ENCODE measurements at places on chromosomes 16 and 17. TPM values are rescaled to one million over a fixed set of nuclear protein-coding genes. Genes with fewer than 3 reads are reported as not detected.

Gene C17orf50
- total RNA-seq: not detected

Gene TBC1D3H
- total RNA-seq: not detected

Gene TAT
- 484 TPM for total RNA-seq

Gene KRTAP9-2
- total RNA-seq: not detected

Gene STAC2
- not detected for total RNA-seq

Gene MGRN1
- 35.7 TPM for total RNA-seq

Gene KRT36
- total RNA-seq: 0.05 TPM

Gene SALL1
- total RNA-seq: 13.4 TPM

- no peak overlapping the region for H3K4me3 ChIP-seq
- no peak for DNase-seq
- no peaks in the 10 kb centered on the region for H3K27me3 ChIP-seq
- no peak overlapping the region for H3K27ac ChIP-seq
Measured at GRCh38 chr17:44379887-44380286, 9.6 kb downstream of the ITGA2B start.

DNA sequence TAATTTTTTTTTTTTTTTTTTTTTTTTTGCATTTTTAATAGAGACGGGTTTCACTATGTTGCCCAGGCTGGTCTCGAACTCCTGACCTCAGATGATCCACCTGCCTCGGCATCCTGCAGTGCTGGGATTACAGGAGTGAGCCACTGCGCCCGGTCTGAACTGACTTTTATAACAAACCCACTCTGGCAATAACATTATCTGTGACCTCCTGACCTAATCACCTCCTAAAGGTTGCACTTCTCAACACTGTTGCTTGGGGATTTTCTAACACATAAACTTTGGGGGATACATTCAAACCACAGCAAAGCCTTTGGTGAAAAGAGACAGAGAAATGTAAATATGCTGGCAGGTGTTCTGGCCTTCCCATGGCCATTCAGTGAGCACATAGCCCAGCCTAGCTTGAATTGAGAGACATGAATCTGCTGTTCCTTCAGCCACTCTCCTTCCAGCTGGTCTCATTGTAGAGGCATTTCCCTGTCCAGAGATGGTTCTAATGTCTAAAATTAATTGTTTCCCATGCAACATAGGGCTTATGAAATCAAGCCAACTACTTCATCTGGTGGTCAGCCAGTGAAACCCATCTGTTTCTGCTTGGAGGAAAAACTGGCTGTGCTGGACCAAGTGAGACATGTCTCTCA is 28.3 kb downstream of the LYRM1 start:
- H3K27me3 ChIP-seq: no peaks in the 10 kb centered on the region
- no peak overlapping the region for H3K4me3 ChIP-seq
- H3K36me3 ChIP-seq: no peaks in the 10 kb centered on the region
- no peaks in the 10 kb centered on the region for H3K4me1 ChIP-seq
- no peak overlapping the region for H3K27ac ChIP-seq

- no peaks in the 10 kb centered on the region for H3K36me3 ChIP-seq
- no peaks in the 10 kb centered on the region for H3K27me3 ChIP-seq
- no peak overlapping the region for H3K27ac ChIP-seq
- no peaks in the 10 kb centered on the region for H3K4me1 ChIP-seq
- no peak overlapping the region for H3K4me3 ChIP-seq
Measured at GRCh38 chr17:46958041-46958591, 20.9 kb downstream of the RPRML start.

DNA sequence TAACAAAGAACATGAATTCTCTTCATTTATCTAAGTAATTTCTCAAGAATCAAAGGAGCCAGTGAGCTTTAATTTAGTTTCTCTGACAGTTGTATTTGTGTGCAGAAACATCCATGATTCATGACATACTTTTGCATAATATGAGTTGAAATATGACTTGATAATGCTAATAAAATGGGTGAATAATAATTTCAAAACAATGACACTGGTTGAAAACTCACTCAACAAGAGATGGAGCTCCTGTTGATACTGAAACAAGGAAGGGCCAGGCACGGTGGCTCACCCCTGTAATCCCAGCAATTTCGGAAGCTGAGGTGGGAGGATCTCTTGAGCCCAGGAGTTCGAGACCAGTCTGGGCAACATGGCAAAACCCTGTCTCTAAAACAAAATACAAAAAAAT is 147.0 kb downstream of the MAP2K6 start:
- no peak overlapping the region for H3K27ac ChIP-seq
- no peak overlapping the region for H3K4me3 ChIP-seq
- no peak for DNase-seq

DNA sequence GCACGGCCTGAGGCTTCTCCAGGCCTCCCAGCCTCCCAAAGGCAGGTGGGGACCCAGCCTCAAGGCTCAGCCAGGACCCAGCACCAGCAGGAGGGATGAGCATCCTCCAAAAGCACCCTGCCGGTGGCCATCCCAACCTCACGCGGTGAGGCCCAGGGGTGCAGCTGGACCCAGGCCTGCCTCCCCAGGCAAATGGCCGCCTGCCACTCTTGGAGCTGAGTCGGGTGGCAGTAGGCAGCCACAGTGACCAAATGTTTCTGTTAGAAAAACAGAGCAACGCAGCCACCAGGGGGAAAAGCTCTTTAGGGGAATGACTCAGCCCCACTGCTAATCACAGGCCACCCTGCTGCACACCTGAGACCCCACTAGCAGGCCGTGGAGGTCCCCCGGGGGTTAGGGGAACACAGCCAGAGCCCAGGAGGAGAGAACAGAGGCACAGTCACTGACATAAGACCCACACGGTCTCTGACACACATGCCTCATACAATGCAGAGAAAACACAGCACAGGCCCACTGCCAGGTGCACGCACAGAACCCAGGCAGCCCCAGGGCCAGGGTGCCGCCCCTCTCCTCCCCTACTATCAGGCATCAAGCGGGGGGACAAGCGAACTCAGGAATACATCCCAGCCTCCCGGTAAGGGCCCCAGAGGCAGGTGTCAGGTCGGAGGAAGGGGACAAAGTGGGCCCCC is 12.4 kb downstream of the BCAR1 start:
- no peaks in the 10 kb centered on the region for H3K27me3 ChIP-seq
- peak overlapping the region; percentile 65 for H3K27ac ChIP-seq
- DNase-seq: no peak
- H3K36me3 ChIP-seq: peaks cover 8% of the 10 kb centered on the region

DNA sequence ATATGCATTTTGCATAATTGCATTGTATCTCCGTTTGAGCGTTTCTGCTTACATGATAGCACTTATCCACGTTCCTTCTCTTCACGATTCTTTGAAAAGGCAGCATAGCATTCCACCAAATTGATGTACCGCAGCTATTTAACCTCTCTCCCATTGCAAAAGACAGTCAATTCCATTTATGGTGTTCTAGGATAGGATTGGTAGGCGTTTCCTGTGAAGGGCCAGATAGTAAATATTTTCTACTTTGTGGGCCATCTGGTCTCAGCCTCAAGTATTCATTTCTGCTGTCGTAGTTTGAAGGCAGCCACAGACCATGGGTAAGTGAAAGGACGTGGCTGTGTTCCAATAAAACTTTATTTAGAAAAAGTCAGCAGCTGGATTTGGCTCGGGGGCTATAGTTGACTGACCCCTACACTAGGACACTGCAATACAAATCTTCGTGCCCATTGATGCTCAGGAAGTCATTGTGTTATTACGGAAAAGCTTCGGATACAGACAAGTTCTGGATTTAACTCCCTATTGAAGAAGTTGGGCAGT is 10.1 kb downstream of the SNX29 start:
- no peak for DNase-seq

DNA sequence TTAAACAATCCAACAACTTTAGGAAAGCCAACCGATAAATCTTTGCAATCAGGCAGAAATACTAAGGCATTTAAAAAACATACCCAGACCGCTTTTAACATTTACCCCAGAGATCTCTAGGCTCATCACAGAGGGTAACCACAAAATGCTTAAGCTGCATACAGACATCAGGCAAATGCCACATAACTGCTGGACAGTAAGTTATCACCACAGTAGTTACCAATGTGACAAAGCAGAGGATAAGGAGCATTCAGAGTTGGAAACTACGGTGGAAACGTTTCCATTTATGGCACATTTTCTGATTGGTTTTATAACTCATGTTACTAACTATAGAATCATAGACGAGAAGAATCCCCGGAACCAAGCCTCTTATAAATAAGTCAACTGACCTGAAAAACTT is 77.5 kb downstream of the KANSL1 start:
- no peak overlapping the region for H3K27ac ChIP-seq
- peaks cover 14% of the 10 kb centered on the region for H3K4me1 ChIP-seq

DNA sequence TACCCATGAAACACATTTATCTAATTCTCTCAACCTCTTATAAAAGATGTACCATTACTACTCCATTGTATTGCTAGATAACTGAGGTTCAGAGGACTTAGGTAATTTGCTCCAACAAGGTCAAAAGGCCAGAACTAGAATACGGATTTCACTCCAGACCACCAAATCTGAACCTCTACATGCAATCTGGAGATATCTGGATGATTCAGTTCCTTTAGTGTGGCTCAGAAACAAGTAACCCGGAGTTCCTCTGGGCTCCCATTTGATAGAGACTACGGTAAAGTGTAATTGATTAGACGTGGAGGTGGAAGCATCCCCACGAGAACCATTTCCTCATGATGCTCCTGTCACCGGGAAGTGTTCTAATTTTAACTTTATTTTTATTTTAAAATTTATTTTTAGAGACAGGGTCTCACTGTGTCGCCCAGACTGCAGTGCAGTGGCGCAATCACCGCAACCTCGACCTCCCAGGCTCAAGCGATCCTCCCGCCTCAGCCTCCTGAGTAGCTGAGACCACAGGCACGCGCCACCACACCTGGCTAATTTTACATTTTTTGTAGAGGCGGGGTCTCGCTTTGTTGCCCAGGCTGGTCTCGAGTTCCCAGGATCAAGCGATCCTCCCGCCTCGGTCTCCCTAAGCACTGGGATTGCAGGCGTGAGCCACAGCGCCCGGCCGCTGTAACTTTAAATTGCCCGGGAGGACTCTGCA is 608 bp upstream of the COX10 start:
- H3K4me1 ChIP-seq: peaks cover 25% of the 10 kb centered on the region
- peak overlapping the region; percentile 80 for H3K27ac ChIP-seq
- peak overlapping the region; percentile 81 for H3K4me3 ChIP-seq
- DNase-seq: no peak
- no peaks in the 10 kb centered on the region for H3K36me3 ChIP-seq

GRCh38 chr16:84725481-84726078 is 25.8 kb downstream of the USP10 start:
- H3K27me3 ChIP-seq: no peaks in the 10 kb centered on the region
- peaks cover 7% of the 10 kb centered on the region for H3K4me1 ChIP-seq
- no peaks in the 10 kb centered on the region for H3K36me3 ChIP-seq
- no peak for DNase-seq
- H3K4me3 ChIP-seq: no peak overlapping the region

DNA sequence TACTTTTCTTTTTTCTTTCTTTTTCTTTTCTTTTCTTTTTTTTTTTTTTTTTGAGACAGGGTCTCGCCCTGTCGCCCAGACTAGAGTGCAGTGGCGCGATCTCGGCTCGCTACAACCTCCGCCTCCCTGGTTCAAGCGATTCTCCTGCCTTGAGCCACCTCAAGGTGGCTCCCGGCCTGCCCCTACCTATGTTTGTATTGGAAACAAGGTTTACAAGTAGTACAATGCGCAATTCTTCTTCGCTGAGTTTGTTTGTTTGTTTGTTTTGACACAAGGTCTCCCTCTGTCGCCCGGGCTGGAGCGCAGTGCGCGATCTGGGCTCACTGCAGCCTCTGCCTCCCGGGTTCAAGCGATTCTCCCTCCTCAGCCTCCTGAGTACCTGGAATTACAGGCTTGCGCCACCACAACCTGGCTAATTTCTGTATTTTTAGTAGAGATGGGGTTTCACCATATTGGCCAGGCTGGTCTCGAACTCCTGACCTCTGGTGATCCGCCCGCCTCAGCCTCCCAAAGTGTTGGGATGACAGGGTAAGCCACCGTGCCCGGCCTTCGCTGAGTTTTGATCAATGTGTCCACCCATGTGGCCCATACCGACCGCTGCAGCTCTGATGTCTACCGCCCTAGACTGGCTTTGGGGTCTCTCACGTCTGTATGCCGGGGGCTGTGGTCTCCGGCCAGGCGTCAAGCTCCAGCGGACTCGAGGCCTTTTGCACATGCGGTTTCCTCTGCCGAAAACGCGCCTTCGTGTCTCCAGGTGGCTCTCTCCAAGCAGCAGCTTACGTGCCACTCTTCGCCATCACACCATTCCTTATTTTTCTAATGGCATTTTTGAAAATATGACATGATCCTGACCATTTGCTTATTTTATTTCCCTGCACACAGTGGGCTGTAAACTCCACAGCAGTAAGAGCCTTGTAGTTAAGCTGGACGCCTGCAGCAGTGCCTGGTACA is 1.1 kb upstream of the YBX2 start:
- peak; percentile 34 for DNase-seq
- H3K27ac ChIP-seq: no peak overlapping the region
- H3K36me3 ChIP-seq: no peaks in the 10 kb centered on the region
- no peak overlapping the region for H3K4me3 ChIP-seq
- no peaks in the 10 kb centered on the region for H3K27me3 ChIP-seq

GRCh38 chr16:81647527-81647926 is 131.6 kb upstream of the PLCG2 start:
- no peaks in the 10 kb centered on the region for H3K27me3 ChIP-seq
- no peak overlapping the region for H3K27ac ChIP-seq
- no peak overlapping the region for H3K4me3 ChIP-seq
- H3K4me1 ChIP-seq: peaks cover 6% of the 10 kb centered on the region
- H3K36me3 ChIP-seq: peaks cover 4% of the 10 kb centered on the region
- DNase-seq: no peak

DNA sequence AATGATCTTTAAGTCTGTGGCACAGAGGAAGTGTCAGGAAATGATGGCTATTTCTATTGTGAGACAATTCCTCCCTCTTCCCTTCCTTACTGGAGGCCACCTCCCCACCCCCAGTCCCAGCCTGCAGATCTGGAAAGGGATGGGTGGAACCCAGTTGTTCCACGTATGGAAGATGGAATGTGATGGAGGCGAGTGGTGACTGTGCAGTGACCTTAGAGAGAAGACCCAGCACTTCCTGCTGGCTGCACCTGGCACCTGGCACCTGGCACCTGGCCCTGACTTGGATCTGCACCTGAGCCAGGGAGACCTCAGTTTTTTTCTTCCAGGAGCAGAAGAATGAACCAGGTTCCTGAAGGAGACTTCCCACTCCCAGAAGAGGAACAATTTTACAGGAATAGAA is 33.0 kb upstream of the TMC5 start:
- DNase-seq: no peak
- H3K4me1 ChIP-seq: peaks cover 11% of the 10 kb centered on the region
- no peak overlapping the region for H3K27ac ChIP-seq
- H3K36me3 ChIP-seq: no peaks in the 10 kb centered on the region
- no peaks in the 10 kb centered on the region for H3K27me3 ChIP-seq
- no peak overlapping the region for H3K4me3 ChIP-seq

DNA sequence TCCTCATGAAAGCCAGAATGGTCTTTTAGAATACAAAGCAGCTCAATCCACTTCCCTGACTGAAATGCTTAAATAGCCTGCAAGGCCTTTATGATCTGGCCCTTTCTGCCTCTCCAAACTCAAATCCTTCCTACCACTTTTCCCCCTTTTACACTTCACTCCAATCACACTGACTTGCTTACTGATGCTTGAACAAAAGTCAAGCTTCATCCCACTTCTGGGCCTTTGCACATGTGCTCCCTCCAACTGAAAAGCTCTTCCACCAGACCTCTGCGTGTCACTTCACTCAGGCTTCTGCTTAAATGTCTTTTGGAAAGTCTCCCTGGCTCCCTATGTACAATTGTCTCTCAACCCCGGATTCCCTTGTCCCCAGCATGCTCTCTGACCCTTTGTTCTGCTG is 13.3 kb upstream of the TERB1 start:
- no peaks in the 10 kb centered on the region for H3K27me3 ChIP-seq
- H3K36me3 ChIP-seq: peaks cover 47% of the 10 kb centered on the region
- no peaks in the 10 kb centered on the region for H3K4me1 ChIP-seq
- H3K27ac ChIP-seq: no peak overlapping the region
- no peak overlapping the region for H3K4me3 ChIP-seq

GRCh38 chr17:33038740-33039139 is 47.1 kb downstream of the SPACA3 start:
- H3K27me3 ChIP-seq: no peaks in the 10 kb centered on the region
- no peak overlapping the region for H3K4me3 ChIP-seq
- H3K27ac ChIP-seq: no peak overlapping the region
- no peaks in the 10 kb centered on the region for H3K36me3 ChIP-seq

Measured in liver (tissue), 10 donors.